M059J (cell line): ENCODE measurements at places on chromosomes 1 and 21.

GRCh38 chr1:192252776-192253175 is 64.0 kb upstream of the RGS21 start:
- DNase-seq, result no peak

GRCh38 chr1:21254335-21254951 is 35.8 kb downstream of the ECE1 start:
- no peak for DNase-seq

DNA sequence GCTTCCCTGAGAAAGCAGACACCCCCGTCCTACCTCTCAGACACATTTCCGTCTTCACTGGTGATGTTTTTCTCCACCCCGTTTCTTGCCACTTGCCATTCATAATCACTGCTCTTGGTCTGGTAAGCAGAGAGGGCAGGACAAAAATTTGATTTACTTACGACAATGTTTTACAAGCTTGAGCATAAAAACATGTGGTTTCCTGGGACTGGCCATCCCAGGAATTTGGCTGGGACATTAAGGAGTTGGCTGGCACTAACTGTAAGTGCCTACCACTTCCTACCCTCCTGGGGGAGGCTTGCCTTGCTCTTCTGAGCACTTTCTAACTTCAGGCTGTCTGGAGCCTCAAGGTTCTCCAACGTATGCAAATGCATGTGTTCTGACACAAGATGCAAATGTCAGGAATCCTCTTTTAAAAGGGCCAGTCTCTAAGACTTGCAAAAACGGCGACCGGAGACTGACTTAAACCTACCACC is 24.2 kb downstream of the ZBTB18 start:
- peak; percentile 80 for DNase-seq

DNA sequence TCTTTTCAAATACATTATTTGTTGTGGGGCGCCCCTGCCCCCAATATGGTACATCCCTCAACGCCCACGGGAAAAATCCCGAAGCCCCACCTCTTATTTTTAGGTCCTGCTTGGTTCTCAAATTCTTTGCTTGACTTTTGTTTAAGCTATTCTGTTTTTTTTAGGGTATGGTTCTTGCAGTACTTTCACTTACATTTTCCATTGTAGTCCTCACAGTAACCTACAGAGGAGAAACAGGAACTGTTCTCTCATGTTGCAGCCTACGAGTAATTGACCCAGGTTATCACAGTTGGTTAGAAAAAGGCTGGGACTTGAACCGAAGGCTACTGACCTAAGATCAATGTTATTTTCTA is 697 bp upstream of the C21orf91 start:
- DNase-seq, result no peak

DNA sequence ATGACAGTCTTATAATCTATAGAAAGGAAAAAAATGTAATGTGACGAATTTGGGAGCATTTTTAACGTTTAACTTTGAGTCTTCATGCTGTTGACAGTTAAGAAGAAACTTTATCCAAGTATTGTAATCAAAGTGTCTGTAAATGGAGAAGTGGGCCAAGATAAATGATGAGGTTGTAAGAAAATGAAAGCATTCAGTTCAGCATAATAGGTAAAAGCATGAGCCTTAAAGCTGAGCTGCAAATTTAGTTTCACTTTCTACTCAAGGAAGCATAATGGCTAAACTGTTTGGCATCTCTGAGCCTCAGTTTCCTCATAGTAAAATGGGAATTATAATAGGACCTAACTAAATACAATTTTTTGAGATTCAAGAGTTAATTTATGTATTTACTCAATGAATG is 1554.8 kb downstream of the KCNT2 start:
- DNase-seq, result peak; percentile 24
